Panc1 (cell line): ENCODE measurements at places on chromosomes 13 and 19. TPM values are rescaled to one million over a fixed set of nuclear protein-coding genes. Genes with fewer than 3 reads are reported as not detected.

GRCh38 chr19:44799627-44800346 is 9.1 kb upstream of the BCAM start:
- DNase-seq = no peak

DNA sequence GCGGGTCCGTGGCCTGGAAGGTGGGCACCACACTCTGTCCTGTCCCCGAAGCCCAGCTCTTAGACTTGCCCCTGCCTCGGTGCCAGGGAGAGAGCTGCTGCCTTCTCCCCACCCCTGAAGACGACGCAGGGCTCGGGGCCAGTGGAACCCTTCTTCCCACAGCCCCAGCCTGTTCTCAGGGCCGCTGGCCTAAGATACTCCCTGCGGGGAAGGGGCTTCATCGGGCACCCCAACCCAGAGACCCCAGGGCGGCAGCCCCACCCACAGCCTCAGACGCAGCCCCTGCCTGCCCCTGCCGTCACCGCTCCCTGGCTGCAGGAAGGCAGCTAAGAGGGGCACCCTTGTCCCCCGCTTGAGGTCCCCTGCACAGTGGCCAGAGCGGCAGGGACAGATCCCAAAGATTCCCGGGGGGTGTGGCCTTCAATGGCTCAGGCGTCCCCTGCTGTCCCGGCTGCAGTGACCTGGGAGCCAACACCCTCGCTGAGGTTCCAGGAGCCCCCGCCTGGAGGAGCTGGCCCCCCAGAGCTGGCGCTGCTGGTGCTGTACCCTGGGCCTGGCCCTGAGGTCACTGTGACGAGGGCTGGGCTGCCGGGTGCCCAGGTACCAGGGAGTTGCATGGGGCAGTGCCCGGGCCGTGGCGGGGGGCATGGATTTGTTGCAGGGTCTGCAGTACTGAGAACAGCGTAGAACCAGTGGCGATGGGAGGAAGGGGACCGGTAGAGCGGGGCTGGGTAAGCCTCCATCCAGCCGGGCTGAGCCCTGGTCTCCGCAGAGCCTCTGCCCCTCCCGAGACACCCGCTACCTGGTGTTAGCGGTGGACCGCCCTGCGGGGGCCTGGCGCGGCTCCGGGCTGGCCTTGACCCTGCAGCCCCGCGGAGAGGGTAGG is 1.0 kb downstream of the AMH start:
- DNase-seq = no peak

DACT3 gene
- 1.0 TPM for total RNA-seq

DNA sequence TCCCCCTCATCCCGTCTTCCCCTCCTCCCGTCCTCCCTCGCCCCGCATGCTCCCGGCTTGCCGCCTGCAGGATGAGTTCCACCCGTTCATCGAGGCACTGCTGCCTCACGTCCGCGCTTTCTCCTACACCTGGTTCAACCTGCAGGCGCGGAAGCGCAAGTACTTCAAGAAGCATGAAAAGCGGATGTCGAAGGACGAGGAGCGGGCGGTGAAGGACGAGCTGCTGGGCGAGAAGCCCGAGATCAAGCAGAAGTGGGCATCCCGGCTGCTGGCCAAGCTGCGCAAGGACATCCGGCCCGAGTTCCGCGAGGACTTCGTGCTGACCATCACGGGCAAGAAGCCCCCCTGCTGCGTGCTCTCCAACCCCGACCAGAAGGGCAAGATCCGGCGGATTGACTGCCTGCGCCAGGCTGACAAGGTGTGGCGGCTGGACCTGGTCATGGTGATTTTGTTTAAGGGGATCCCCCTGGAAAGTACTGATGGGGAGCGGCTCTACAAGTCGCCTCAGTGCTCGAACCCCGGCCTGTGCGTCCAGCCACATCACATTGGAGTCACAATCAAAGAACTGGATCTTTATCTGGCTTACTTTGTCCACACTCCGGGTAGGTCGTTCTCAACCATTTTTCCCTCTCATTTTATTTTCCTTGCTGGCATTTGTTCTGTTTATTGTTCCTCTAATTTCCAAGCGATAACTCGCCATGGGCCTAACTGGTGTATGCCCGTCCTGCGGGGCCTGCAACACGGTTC is 29.8 kb downstream of the NFIX start:
- no peak for DNase-seq

LCP1 gene
- total RNA-seq = 1.5 TPM

- no peak for DNase-seq
These were observed 265.6 kb downstream of the GPC5 start for GRCh38 chr13:91664039-91664438.

ELL gene
- 18.6 TPM for total RNA-seq

LPAR6 gene
- 3.9 TPM for total RNA-seq

PCCA gene
- 14.7 TPM for total RNA-seq

- DNase-seq = no peak
These were observed 92.6 kb upstream of the TSC22D1 start for GRCh38 chr13:44668688-44669087.

DNA sequence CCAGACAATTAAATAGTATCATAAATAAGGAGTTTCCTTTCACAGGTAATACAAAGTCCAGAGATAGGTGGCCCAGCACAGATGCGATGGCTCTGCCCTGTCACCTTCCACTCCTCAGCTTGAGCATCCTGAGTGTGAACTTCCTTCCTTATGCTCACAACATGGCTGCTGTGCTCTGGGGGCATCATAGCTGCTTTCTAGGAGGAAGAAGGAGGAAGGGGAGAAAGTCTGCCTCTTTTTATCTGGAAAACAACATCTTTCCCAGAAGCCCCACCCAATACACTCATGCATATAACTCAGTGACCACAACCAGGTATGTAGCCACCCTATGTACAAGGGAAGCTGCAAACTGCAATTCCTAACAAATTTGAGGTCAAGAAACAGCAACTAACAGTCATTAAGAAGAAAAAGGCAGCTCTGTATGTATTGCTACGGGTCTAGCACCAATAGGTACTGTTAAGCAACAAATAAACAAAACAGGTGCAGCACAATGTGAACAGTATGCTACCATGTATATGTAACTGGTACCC is 201.2 kb upstream of the UBL3 start:
- no peak for DNase-seq

DNA sequence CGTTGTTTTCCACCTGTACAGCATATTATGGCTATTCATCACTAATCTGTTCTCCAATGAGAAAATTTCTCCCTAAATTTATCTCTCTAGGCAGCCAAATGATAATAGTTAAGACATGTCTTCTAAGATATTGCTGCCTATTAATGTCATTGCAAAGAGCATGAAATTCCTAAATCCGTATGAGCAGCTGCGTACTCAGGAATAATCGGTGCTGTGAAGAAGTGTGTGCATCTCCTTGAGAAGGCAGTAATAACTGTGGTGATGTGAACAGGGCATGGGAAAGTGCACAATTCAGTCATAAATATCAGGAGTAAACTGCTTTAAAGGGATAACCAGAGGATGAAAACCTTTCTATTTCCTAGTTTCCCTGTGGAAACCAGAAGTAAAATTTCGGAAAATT is 112.2 kb downstream of the SLITRK5 start:
- DNase-seq = no peak
